ENCODE measurements at places on chromosomes 3 and 15. TPM values are rescaled to one million over a fixed set of nuclear protein-coding genes. Genes with fewer than 3 reads are reported as not detected.

Gene PPCDC
- total RNA-seq = 11.8 TPM

Gene PLIN1
- total RNA-seq = 0.41 TPM

Gene UMPS
- total RNA-seq = 83.3 TPM

Gene CCDC39
- total RNA-seq = 0.27 TPM

Gene EDEM1
- total RNA-seq = 32.6 TPM

Gene P2RY13
- total RNA-seq = not detected

Gene ZNF592
- total RNA-seq = 7.4 TPM

Gene FHIT
- total RNA-seq = 1.5 TPM

Gene TGM5
- total RNA-seq = not detected

Gene AADAC
- 138 TPM for total RNA-seq

Gene TM6SF1
- not detected for total RNA-seq

Gene SI
- not detected for total RNA-seq

Gene NR1I2
- total RNA-seq = not detected

Gene PSMA4
- total RNA-seq = 107 TPM

Gene CLDN16
- 0.09 TPM for total RNA-seq

Gene PRRT3
- total RNA-seq = 5.5 TPM

Gene ARHGAP31
- total RNA-seq = 23.5 TPM

Gene ALDH1A2
- total RNA-seq = 0.08 TPM

Gene ROPN1
- total RNA-seq = not detected

Gene ERICH6
- total RNA-seq = 0.41 TPM

Gene AGBL1
- not detected for total RNA-seq

Gene POLR2H
- total RNA-seq = 70.1 TPM

Gene LIPH
- total RNA-seq = 0.36 TPM

Gene PLAAT1
- 0.90 TPM for total RNA-seq

Gene HTR3E
- total RNA-seq = not detected

Gene FRMD4B
- 0.81 TPM for total RNA-seq

Gene P2RY14
- 0.41 TPM for total RNA-seq

Gene PTH1R
- total RNA-seq = not detected
